ENCODE measurements at places on chromosomes 5 and 9. TPM values are rescaled to one million over a fixed set of nuclear protein-coding genes. Genes with fewer than 3 reads are reported as not detected.
A peak's percentile ranks its signal among the peaks of the same experiment; 100 is the strongest.

The C5orf58 gene
- not detected for total RNA-seq

The CARTPT gene
- not detected for total RNA-seq

The RNF183 gene
- total RNA-seq: not detected

- DNase-seq: no peak
These were observed 117.9 kb downstream of the BNC2 start for GRCh38 chr9:16752601-16753000.

GRCh38 chr5:157494178-157494832 is 34.3 kb downstream of the NIPAL4 start:
- DNase-seq: no peak

DNA sequence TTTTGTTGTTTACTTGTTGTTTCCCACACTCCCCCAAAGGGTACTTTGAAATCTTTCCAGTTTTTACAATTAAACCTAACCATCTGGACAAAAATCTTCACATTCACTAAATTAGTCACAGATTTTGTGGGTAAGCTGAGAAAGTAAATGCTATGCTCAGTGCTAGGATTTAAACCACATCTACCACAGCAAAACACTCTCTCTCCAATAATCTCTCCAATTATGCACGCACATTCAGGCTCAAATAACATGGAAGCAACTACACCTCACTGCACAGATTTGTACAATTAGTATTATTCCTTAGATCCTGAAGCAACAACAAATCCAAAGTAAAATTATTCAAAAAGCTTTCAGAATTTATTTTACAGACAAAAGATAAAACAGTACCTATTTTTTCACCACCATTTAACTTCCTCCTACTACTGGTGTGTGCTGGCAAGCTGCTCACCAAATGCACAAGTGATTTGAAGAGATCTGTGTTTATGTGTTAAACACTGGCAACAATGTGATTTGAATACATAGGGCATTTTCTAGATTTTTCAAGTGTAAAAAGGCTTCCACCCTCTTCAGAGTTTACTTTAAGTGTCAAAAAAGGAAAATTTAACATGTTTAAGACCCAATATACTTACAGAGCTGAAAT is 16.6 kb downstream of the ZNF608 start:
- DNase-seq: no peak

- no peak for DNase-seq
These were observed 18.9 kb upstream of the MEGF9 start for GRCh38 chr9:120733190-120733589.

DNA sequence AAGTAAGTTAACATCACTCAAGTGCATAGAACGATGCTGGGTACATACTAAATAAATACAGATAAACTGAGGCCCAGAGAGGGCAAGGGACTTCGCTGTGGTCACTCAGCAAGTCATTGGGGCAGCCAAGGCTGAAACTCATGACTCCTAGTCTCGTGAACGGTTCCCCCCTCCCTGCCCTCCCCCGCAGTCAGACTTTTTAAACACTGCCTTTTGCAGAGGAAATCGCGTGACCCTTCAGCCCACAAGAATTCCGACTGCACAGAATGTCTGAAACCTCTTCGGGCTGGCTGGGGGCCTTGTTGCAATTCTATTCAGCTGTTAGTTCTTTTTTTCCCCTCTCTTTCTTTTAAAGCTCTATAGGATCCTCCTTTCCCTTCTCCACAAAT is 28.1 kb downstream of the NEK6 start:
- peak; percentile 97 for DNase-seq

GRCh38 chr5:2272755-2273154 is 390.0 kb upstream of the IRX4 start:
- no peak for DNase-seq

- no peak for DNase-seq
These were observed 5.6 kb downstream of the EXD3 start for GRCh38 chr9:137417161-137418021.

GRCh38 chr5:134175921-134176510 is 734 bp downstream of the SKP1 start:
- DNase-seq: peak; percentile 22

DNA sequence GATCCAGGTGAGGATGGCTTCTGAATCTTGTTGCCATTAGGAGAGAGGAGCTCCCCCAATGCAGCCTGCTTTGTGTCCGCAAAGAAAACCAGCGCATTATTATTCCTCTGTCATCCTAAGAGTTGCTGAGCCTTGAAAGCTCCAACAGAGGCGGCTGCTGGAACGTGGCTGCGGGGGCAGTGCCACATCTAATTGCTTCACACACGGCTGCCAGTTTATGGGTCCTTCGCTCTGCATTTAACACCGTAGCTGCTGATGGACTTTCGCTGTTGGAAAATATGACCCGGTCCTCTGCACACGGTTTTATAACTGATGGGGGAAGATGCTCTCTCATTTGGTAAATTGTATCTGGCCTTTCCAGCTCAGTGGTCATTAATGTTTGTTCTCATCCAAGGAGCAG is 38.0 kb downstream of the ZNF622 start:
- DNase-seq: no peak

DNA sequence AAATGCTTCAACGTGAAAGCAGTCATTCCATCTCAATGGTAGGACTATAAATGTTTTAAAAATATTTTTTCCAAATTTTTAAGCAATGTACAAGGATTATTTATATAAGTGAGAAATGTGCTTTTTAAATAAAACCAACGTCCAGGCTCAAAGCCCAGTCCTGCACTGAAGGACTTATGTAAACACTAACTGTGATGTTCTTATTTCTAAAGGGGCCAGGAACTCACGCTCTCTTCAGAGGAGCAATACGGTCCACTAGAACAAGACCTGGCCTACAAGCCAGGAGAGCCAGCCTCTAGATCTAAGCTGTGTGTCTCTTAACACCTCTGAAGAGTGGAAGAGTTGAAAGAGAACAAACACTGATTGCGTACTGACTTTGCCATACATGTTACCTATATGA is 12.1 kb downstream of the TTLL11 start:
- no peak for DNase-seq

Data from A172 (cell line).